KG1 (cell line): ENCODE measurements at places on chromosomes 5 and 9.

GRCh38 chr9:101375546-101375945 lies 9.3 kb downstream of the BAAT start:
- DNase-seq = no peak

GRCh38 chr5:82655078-82655477 lies 376.9 kb upstream of the RPS23 start:
- DNase-seq = no peak

DNA sequence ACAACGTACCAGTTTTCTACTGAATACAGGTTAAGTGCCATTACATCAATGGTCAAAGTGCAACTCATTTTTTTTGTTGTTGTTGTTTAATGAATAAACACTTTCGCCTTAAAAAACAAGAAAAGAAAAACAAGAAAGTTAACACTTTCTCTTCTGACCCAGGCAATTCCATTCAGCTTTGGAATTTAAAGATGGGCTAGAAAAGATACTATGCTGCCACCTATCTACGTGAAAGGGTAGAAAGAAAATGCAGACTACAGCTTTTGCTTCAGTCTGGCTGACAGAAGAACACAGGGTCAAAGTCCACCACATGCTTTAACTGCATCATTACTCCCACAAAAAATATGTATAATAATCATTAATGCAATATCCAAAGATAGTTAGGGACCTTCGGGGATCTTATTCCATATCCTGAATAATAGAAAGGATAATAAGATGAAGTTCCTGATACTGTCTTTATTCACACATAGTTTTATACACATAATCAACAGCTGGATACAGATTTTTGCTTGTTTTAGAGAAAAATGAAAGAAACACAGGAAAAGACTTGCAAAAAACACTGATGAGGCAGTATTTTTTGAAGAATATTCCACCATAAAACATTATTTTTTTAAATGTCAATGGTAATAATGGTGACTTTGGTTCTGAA lies 40.4 kb downstream of the ZDHHC21 start:
- peak; percentile 6 for DNase-seq

GRCh38 chr5:146475906-146476305 lies 28.8 kb downstream of the TCERG1 start:
- DNase-seq = no peak

GRCh38 chr5:130350131-130350530 lies 445.9 kb downstream of the CHSY3 start:
- DNase-seq = no peak

DNA sequence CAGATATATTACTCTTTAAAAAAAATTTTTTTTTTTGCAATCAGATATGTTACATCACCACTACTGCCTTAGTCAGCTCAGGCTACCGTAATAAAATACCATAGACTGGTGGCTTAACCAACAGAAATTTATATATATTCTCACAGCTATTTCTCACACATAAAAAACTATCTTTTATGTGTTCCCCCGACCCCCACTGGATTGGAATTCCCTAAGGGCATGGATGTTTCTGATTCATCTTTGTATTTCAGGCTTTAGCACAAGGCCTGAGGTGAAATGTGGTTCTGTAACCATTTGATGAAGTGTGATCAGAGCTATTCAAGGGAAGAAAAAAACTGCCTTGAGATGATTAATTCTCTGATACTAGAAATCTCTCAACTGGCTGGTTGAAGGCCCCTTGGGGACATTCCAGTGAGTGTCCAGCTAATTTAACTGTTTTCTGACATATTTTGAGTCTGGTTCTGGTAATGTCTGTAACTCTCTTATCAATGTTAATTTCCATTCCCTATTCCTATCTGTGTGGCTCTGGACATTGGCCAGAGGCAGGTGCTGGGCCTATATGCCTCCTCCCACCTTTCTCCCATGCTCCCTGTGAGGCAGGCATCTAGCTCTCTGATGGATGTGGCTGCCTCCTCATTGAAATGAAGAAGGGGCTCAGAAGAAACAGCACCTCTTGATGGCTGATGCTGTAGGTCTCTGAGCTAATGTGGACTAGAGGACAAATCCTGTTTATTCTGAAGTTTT lies 2.5 kb downstream of the CD14 start:
- no peak for DNase-seq

- DNase-seq = no peak
Observed at GRCh38 chr9:470552-471194, 256.0 kb downstream of the DOCK8 start.

DNA sequence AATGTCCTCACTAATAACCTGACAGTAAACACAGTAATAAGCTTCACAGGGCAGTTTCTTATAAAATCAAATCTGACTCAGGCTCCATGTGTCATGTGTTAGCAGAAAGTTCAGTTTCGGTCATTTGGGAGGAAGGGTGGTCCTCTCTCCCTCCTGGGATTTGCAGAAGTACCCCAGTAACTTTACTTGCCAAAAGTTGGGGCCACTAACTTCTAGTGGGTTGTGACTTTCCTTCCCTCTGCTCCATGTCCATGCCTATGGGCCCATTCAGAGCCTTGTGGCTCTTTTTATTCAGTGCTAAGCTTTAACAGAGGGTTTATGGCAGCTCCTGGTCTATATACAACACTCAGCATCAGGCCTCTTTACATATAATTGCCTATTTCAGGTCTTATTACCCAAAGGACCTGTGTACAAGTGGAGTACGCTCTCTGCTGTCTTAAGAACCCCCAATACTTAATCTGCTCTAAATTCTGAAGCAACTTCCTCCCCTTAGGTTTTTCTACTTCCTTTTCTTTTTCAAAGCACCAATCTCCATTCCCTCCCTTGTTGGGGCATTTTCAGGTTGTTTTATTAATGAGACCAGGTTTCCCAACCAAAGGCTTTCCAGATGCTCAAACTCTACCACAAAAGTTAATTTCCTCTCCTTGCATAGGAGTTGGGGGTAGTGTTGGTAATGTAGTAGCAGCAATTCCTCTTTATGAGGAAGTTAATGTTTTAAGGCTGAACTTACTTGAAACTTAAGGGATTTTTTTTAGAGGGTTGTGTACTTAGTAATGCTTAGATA lies 107.7 kb downstream of the CCDC192 start:
- DNase-seq = peak; percentile 7

DNA sequence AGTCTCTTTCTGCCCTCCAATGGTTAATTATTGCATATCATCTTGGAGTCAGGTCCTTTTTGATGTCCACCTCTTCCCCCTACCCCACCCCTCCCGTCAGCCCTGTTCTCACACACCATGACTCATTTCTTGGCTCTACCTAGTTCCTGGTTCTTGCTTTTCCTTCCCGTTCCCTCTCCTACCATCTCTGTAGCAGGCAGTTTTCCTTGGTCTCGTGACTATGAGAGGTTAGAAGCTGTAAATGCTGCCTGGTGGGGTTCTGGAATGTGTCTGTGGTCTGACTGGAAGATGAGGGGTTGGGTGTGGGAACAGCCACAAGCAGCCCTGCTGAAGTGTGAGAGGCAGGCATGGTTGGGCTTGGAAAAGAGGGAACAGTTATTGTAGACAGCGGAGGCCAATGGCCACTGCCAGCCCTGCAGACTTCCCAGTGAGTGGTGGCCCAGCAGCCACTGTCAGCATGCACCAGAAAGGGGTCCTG lies 18.2 kb downstream of the SLC22A5 start:
- no peak for DNase-seq

GRCh38 chr9:114538241-114538640 lies 33.0 kb upstream of the WHRN start:
- no peak for DNase-seq

DNA sequence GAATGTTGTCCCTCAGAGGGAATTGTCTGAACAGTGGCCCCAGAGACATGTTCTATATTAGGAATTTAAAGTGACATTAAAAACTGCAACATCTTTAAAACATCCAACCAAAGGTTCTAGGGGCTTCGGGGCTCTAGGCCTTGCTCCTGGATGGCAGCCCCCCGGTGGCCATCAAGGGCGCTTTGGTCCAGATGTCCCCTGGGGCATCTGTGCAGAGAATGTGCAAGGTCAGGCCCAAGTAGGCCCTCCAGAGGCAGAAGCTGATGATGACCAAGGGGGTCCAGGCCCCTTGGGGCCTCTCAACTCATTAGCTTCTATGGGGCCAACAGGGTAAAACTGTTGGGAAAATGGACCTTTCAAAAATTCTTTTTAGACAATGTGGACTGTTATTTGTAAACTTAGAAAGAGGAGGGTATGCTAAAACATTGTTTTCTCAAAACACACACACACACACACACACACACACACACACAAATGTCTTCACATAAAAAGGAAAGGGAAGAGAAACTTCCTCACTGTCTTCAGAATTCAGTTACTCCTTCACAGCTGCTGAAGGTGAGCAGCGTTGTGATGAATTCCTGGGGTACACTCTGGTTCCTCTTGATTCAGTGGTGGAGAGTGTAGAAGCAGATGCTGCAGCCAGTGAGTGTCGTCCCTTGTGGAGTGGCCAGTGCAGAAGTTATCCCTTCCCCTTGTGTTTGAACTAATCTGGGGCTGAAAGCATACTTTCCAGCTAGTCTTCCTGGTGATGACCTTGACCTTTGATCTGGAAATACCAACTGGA lies 125.2 kb downstream of the WDR41 start:
- no peak for DNase-seq

DNA sequence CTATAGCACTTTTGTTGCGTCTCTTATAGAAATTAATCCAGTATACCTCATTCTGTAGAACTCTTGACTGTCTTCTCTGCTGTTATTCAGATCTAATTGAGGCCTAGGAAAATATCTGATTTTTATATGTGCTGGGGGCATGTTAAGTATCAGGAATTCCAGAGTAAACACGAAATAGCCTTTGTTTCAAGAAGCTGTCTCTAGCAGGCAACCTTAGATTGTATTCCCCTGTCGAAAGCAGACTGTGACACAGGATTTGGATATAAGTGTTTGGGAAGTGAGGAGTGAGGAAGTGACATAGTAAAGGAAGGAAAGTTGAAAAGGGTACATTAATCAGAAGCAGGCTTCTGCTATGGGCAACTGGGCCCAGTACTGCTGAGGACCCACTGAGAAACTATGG lies 72.1 kb upstream of the RASA1 start:
- DNase-seq = no peak

GRCh38 chr5:173969167-173970049 lies 19.6 kb upstream of the C5orf47 start:
- DNase-seq = no peak

DNA sequence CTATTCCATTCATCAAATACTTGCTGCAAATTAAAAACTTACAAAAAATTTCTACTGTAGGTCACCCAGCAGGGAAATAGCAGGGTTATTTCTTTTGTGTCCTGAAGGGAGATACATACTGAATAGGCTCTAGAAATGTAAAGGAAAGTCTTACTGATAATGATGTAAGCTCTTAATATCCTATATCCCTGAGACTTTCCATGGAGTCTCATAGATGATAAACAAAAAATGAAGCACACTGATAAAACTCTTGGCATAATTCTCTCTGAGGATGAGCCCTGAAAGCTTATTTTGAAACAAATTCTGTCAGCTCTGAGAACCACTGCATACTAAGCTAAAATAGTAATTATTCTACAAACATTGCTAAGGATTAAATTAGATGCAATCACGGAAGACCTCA lies 819.6 kb upstream of the PTPRD start:
- DNase-seq = no peak

GRCh38 chr5:128711216-128711615 lies 173.2 kb upstream of the FBN2 start:
- DNase-seq = no peak

GRCh38 chr9:125479846-125480615 lies 218.4 kb downstream of the GAPVD1 start:
- DNase-seq = no peak

GRCh38 chr5:147727200-147727599 lies 55.3 kb downstream of the JAKMIP2 start:
- no peak for DNase-seq

- DNase-seq = no peak
Observed at GRCh38 chr5:128466554-128466953, 71.5 kb downstream of the FBN2 start.

DNA sequence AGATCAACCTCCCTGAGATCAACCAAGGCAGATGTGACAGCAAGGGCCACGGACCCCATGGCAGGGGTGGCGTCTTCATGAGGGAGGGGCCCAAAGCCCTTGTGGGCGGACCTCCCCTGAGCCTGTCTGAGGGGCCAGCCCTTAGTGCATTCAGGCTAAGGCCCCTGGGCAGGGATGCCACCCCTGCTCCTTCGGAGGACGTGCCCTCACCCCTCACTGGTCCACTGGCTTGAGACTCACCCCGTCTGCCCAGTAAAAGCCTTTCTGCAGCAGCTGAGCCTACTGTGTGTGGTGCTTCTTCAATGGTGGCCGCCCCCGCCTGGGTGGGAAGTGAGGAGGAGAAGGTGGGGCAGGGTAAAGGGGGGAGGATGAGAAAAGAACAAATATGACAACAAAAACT lies 8.3 kb downstream of the GPX3 start:
- no peak for DNase-seq

GRCh38 chr5:14077501-14077900 lies 65.6 kb upstream of the TRIO start:
- DNase-seq = no peak

DNA sequence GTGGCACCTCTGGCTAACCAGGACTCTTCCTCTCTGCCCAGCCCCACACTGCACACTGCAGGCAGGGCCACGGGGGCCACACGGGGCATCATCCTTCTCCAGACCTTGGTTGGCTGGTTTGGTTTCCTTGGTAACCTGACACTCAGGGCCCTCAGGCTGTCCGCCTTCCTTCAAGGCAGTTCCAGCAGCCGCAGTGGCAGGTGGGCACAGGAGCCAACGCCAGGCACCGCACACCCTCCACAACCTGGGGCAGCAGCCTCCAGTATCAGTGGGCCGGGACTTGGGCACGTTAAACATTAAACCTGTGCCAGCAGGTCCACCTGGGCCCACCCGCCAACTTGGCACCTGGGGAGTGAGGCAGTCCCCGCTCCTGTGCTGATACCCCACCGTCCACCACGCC lies 1.9 kb downstream of the NPDC1 start:
- DNase-seq = no peak

DNA sequence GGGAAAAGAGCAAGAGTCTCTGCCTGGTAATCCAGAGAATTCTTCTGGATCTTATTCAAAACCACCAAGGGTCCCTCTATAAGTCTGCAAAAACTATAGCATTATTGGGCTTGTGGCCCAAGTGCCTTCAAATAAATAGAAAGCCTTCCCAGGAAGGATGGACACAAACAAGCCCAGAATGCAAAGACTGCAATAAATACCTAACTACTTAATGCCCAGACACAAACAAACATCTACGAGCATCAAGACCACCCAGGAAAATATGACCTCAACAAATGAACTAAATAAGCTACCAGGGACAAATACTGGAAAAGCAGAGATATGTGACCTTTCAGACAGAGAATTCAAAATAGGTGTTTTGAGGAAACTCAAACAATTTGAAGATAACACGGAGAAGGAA lies 355.8 kb upstream of the GRAMD2B start:
- DNase-seq = no peak

- DNase-seq = peak; percentile 43
Observed at GRCh38 chr5:81165493-81166119, 67.5 kb upstream of the CKMT2 start.
